ENCODE measurements at places on chromosomes 1 and 21. TPM values are rescaled to one million over a fixed set of nuclear protein-coding genes. Genes with fewer than 3 reads are reported as not detected.

DNA sequence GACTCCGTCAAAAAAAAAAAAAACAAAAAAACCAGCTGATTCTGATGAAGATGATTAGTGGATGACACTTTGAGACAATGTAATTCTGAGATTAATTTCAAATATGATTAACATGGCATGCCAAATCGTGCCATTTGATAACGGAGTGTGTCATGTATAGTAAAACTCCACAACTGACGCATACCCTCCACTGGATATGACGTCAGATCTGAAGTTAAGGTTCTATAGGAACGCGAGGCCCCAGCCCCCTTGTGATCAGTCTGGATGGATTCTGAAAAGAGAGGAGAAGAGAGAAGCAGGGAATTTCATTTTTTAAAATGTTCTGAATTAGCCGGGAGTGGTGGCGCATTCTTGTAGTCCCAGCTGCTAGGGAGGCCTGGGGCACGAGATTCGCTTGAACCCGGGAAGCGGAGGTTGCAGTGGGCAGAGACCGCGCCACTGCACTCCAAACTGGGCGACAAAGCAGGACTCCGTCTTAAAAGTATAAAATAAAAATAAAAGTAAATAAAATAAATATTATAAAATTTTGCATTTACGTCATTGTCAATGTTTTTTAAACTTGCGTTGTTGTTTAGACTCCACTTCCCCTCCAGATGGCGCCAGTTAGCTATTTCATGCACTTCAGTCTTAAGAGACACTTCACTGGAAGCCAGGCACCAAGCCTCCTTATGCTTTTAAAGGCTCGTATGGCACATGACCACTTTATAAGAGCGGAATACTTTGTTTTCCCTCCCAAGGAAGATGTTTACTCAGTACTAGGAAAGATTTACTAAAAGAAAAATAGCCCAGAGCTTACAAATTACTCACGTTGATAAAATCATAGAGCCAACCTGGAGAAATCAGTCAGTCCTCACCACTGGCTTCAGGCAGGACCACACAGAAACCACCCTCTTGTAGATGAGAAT, 65.5 kb downstream of the UBE2U start:
- no peaks in the 10 kb centered on the region for H3K36me3 ChIP-seq
- no peak overlapping the region for H3K4me3 ChIP-seq
- H3K27me3 ChIP-seq = peaks cover 3% of the 10 kb centered on the region
- DNase-seq = peak; percentile 81

- H3K27me3 ChIP-seq = no peaks in the 10 kb centered on the region
- no peak overlapping the region for H3K27ac ChIP-seq
- H3K4me3 ChIP-seq = no peak overlapping the region
- no peak for DNase-seq
- peaks cover 7% of the 10 kb centered on the region for H3K36me3 ChIP-seq
Measured at GRCh38 chr1:226960256-226960655, 20.2 kb downstream of the COQ8A start.

Gene INAVA
- not detected for total RNA-seq

DNA sequence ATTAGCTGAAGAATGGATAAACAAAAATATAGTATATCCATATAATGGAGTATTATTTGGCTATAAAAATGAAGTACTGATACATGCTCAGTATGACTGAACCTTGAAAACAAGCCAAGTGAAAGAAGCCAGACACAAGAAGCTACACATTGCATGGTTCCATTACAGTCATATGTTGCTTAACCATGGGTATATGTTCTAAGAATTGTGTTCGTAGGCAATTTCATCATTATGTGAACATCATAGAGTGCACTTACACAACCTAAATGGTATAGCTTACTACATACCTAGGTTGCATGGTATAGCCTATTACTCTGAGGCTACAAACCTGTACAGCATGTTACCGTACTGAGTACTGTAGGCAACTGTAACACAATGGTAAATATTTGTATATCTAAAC, 28.6 kb upstream of the FCAMR start:
- no peaks in the 10 kb centered on the region for H3K36me3 ChIP-seq
- no peaks in the 10 kb centered on the region for H3K4me1 ChIP-seq
- peaks cover 11% of the 10 kb centered on the region for H3K27me3 ChIP-seq
- H3K27ac ChIP-seq = no peak overlapping the region

Gene ILDR2
- 0.67 TPM for total RNA-seq

- no peaks in the 10 kb centered on the region for H3K36me3 ChIP-seq
- H3K27me3 ChIP-seq = peaks cover 2% of the 10 kb centered on the region
- no peak overlapping the region for H3K4me3 ChIP-seq
- no peak for DNase-seq
Measured at GRCh38 chr1:154756793-154757548, 113.1 kb downstream of the KCNN3 start.

GRCh38 chr1:231959225-231959884, 332.8 kb downstream of the DISC1 start:
- H3K4me1 ChIP-seq = no peaks in the 10 kb centered on the region
- no peaks in the 10 kb centered on the region for H3K27me3 ChIP-seq
- DNase-seq = no peak
